ENCODE measurements at places on chromosomes 1 and 21. TPM values are rescaled to one million over a fixed set of nuclear protein-coding genes. Genes with fewer than 3 reads are reported as not detected.

RPTN gene
- total RNA-seq = not detected

DNA sequence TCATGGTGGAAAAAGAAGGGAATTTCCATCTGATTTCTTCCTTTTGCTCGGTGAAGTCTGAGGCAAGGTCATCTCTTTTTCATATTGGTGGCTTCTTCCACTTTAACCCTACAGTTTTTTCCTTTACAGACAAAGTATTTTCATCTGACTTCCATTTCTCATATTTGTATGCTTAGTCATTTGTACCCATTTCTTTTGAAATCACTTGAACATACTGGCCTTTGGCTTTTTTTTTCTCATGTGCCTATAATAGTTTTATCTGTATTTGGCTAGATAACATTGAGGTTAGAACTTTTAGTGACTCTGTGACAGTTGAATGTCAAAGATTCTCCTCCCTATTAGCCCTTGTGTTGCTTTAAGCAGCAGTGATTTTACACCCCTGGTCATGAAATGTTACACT lies 27.7 kb downstream of the IL12RB2 start:
- no peak overlapping the region for H3K27ac ChIP-seq
- no peaks in the 10 kb centered on the region for H3K4me1 ChIP-seq
- DNase-seq = no peak
- H3K27me3 ChIP-seq = no peaks in the 10 kb centered on the region

DNA sequence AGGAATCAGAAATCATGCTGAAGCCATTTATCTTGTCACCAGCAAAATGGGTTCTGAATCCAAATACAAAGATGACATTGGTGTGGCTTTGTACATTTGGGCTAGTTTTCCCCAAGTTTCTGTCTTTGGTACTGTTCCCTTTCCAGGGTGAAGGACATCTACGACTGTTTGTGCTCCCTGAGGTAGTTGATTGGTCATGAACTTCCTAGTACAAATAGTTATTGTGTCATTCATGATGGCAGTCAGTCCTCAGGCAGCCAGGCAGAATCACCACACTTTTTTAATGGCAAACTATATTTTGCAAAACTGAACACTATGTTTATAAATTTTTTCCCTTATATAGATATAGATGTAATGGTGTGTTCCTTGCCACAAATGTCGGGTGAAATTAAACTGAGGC lies 46.0 kb downstream of the CEP350 start:
- no peaks in the 10 kb centered on the region for H3K4me1 ChIP-seq
- no peaks in the 10 kb centered on the region for H3K27me3 ChIP-seq
- H3K27ac ChIP-seq = no peak overlapping the region
- H3K4me3 ChIP-seq = no peak overlapping the region
- DNase-seq = no peak

SPATA46 gene
- total RNA-seq = not detected

DNA sequence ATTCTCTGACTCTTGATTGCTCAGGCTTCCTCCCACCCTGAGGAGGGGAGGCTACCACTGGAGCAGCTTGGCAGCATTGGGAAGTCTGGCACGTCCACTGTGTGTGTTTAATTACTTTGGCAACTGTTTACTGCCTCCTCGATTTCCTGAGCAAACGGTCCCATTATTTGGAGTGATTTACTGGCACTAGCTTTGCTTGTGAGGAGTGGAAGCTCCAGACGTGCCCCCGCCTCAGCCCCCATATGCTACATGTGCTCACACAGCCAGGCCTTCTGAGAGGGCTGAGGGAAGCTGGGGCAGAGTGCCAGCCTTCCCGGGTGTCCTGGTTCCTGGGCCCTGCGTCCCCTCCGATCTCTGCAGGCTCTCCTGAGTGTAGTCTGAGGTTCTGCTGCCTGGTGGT lies 306.2 kb downstream of the PTPRU start:
- no peak overlapping the region for H3K4me3 ChIP-seq
- no peak for DNase-seq
- H3K27me3 ChIP-seq = no peaks in the 10 kb centered on the region
- no peak overlapping the region for H3K27ac ChIP-seq
- H3K36me3 ChIP-seq = no peaks in the 10 kb centered on the region

DNA sequence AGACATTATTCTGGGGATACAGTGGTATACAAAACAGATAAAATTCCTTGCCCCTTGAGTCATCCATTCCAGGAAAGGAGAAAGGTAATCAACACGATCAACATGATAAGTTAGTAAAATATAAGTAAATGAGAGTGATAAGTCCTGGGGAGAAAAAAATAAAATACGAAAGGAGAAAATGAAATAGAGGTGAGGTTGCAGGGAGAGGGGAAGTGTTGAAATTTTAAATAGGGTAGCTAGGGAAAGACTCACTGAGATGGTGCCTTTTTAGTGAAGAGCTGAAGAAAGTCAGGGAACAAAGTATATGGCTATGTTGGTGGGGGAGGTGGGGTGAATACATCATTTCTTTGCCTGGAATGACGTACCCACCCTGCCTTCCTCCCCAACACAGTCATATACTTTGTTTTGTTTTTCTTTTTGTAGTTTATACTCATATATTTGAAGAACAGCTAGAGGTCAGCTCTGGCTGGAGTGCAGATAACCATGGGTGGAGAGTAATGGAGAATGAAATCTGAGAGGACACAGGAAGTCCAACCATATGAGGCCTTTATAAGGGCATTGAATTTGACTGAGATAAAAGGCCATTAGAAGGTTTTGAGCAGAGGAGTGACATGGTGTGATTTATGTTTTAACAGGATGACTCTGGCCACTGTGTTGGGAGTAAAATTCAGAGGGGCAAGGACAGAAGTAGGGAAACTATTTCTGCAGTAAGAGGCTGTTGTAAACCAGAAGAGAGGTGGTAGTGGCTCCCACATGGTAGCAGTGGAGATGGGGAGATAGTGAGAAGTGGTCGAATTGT lies 54.8 kb downstream of the OSBPL9 start:
- H3K27ac ChIP-seq = no peak overlapping the region
- H3K36me3 ChIP-seq = no peaks in the 10 kb centered on the region
- DNase-seq = no peak
- no peak overlapping the region for H3K4me3 ChIP-seq
